NCI-H146 (cell line): ENCODE measurements at places on chromosomes 4 and X.

- DNase-seq = no peak
Observed at GRCh38 chrX:153889123-153889522, 3.1 kb upstream of the L1CAM start.

- DNase-seq = no peak
Observed at GRCh38 chr4:154208424-154208823, 283.2 kb downstream of the DCHS2 start.

DNA sequence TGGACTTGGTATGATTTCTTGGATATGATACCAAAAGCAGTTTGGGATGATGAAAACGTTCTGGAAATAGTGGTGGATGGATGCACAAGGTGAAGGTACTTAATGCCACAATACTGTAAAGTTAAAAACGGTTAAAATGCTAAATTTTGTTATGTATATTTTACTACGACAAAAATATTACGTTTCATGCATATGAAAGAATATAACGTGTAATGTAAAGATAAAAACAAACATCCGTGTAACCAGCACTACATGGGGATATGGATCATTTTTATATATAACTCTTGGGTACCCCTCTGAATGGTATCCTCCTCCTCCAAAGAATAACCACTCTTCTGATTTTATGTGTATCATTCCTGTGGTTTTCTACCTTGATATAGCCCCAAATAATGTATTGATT, 862 bp upstream of the CENPU start:
- DNase-seq = no peak

DNA sequence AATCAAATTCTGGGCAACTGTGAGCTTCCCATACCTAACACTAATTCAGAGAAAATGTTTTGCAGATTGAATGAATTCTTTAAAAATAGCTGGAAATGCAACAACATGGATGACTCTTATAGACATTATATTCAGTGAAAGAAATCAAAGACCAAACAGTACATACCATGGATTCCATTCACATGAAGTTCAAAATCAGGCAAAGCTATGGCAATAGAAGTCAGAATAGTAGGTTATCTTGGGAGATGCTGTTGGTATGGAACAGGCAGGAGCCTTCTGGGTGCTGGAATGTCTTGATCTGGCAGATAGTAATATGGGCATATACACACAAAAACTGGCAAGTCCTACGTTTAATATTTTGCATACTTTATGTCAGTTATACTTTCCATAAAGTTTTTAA, 25.5 kb upstream of the CBLL2 start:
- no peak for DNase-seq

DNA sequence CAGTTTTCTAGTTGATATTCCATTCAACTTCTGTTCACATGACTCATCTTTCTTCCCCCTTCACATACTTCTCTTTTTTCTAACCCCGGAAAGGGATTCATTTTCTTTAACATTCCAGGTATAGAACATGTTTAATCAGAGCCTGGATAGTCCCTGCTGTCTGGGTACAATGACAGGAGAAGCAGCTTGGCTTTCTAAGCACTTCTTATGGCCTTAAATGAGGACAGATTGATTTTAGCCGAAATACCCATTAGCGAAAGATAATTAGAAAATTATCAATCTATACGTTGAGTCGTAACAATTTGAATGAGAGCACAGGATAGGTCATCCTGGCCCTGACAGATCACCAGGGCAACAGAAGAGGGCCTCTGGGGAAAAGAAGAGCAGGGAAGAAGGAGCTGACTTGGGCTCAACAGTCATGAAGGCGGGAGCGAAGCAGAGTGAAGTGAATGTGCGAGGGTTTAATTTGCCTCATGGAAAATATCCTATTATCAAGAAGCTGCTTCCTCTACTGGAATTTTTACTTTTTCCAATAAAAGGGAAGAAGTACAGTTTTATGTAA, 62.2 kb downstream of the PPP1R2C start:
- no peak for DNase-seq

- no peak for DNase-seq
Observed at GRCh38 chrX:131394384-131394783, 105.3 kb upstream of the IGSF1 start.

DNA sequence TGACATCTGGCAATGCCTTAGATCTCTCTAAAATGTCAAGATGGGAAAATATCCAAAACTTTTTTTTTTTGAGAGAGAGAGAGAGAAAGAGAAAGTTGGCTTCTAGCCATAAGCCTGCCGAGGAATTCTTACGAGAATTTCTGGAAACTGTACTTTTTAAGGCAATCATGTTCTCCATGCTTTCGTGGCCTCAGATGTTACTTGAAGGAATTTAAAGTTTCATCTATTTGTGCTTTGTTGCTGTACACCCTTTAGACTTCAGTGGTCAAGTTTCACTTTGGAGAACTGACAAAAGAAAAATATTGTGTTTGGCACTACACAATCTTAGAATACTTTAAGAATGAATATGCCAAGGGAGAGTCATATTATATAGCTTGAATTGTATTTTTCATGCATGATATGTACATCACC, 53.9 kb downstream of the FAT4 start:
- no peak for DNase-seq

- no peak for DNase-seq
Observed at GRCh38 chr4:8940792-8941491, 69.3 kb upstream of the HMX1 start.

- DNase-seq = no peak
Observed at GRCh38 chrX:31836479-31836878, 764.6 kb upstream of the FTHL17 start.

DNA sequence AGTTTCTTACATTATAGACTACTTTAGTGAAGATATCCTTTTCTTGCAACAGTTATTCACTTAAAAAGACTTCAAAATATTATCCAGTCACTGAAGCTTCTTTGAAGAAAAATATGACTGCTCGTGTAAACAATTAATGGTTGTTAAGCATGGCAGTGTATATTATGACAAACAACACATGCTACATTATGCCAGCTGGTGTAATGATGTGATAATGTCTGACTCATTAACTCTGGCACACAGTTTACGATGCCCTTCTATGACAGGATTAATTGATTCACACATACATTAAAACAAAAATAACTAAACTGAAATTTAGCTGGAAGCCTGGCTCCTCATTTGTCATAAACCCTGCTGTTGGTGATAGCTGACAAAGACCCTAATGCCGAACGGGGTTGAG, 22.4 kb downstream of the GK2 start:
- DNase-seq = no peak

DNA sequence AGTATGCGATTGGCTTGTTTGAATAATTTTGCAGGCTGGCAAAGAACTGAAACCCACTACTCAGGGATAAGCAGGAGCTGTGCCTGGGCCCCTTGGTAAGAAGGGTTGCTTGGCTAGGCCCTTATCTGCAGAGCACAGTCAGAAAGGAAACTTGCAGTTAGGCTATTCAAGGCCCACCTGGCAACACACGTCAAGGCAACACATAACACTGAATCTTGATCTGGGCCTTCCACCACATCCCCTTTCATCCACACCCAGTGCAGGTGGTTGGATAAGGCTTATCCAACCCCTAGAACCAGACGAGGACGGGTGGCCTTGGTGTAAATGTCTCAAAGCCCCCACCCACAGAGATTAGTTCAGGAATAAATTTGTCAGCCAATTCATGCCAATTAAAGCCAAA, 72.8 kb upstream of the NEIL3 start:
- no peak for DNase-seq

GRCh38 chr4:120769227-120769626, 153.3 kb downstream of the PRDM5 start:
- no peak for DNase-seq
